ENCODE measurements at places on chromosomes 6 and 20. TPM values are rescaled to one million over a fixed set of nuclear protein-coding genes. Genes with fewer than 3 reads are reported as not detected.

DNA sequence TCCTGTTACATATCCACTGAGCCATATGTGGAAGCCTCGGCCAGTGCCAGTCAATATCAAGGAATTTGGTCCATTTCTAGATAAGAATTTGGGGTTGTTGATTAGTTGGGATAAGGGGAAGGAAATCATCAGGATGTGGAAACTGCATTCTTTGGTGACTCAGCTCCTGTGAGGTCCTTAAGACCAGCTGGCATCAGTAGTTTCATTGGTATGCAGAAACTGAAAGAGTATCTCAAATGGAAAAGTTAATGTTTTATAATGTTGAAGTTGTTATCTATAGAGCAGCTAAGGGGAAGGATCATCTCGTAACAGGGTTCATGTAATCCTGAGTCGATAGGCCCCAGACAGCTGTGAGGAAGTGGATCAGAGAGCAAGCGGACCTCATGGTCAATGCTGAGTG is 87.9 kb upstream of the PRND start:
- no peaks in the 10 kb centered on the region for H3K36me3 ChIP-seq
- DNase-seq = no peak
- H3K4me3 ChIP-seq = no peak overlapping the region
- peaks cover 4% of the 10 kb centered on the region for H3K27me3 ChIP-seq

DNA sequence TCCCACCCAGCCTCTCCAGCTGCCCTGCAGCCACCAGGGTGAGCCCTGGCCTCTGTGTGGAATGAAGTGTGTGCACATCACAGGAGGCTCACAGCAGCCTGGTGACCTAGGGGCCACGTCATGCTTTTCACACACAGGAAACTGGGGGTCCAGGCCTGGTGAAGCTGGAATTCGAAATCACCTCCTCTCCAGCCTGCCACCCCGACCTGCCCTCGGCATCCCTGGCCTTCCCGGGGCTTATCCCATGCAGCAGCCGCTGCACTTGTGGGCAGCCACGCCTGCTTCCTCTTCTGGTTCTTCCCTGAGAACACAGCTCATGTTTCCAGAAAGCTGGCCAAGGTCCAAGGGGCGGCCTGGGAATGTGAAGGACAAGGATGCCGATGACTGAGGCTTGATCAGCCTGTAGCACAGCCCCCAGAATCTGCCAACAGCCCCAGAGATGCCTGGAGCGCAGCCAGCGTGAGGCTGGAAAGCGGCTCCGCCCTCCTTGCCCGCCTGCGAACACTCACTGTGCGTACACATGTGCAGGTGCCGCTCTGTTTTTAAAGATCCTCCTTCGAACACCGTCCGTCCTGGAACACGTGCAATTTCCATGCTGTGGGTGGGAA is 4.2 kb upstream of the NTSR1 start:
- no peak overlapping the region for H3K4me3 ChIP-seq
- peaks cover 18% of the 10 kb centered on the region for H3K4me1 ChIP-seq
- H3K27ac ChIP-seq = no peak overlapping the region
- H3K36me3 ChIP-seq = no peaks in the 10 kb centered on the region
- no peaks in the 10 kb centered on the region for H3K27me3 ChIP-seq

- no peak overlapping the region for H3K4me3 ChIP-seq
- no peak overlapping the region for H3K27ac ChIP-seq
- no peaks in the 10 kb centered on the region for H3K36me3 ChIP-seq
- DNase-seq = no peak
- no peaks in the 10 kb centered on the region for H3K4me1 ChIP-seq
These were observed 904.5 kb downstream of the GRIK2 start for GRCh38 chr6:102298051-102298450.

CALHM6 gene
- 2.1 TPM for total RNA-seq

Data from CD4-positive, CD25-positive, alpha-beta regulatory T cell (primary cell).